ENCODE measurements at places on chromosomes 3 and 15.

GRCh38 chr3:13077431-13078162 lies 4.4 kb upstream of the IQSEC1 start:
- no peak for DNase-seq

DNA sequence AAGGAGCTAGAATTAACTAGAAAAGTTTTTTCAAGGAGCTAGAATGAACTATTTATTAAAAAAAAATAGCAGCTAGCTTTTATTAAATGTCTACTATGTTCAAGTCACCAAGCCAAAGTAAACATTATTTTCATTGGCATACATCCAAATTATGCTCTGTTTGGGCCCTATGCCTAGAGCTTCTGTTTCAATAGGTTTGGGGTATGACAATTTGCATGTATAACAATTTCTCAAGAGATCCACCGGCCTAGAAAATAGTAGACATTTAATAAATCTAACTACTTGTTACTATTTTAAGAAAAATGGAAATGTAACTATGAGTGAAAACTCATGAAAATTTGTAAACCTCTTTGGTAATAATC lies 8.0 kb downstream of the GABRR3 start:
- DNase-seq, result no peak

DNA sequence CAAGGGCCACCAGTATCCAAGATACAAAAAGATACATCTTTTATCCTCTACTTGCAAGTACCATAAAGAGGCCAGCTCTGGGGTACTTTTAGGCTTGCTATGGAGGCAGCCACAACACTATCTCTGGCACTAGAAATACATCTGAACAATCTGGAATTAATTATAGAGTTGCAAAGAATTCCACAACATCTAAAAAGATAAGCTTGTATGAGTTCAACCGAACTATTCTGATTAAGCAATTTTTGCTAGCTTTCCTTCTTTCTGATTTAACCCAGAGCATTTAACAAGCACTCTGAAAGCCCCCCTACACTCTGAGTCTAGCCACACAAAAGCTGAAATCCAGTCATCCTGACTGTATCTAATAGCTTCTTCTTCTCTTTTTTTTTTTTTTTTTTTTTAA lies 95.4 kb downstream of the FRMD5 start:
- DNase-seq, result peak; percentile 11

DNA sequence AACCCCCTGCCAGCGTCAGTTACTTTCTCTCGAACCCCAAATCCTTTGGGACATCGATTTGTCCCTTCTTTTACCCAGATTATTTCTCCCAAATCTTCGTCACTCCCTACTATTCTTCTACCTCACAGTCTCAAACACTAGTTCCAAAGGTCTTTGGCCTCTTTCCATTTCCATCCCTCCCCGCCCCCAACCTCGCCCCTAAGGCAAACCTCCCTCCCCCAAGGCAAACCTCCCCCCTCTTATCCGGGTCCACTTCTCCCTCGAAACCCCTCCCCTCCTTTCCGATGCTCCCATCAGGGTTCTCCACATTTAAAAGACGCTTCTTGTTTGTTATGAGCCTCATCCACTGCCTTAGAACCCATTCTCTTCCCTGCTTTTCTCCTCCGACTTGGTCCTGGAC lies 583 bp downstream of the EAF1 start:
- DNase-seq, result no peak

DNA sequence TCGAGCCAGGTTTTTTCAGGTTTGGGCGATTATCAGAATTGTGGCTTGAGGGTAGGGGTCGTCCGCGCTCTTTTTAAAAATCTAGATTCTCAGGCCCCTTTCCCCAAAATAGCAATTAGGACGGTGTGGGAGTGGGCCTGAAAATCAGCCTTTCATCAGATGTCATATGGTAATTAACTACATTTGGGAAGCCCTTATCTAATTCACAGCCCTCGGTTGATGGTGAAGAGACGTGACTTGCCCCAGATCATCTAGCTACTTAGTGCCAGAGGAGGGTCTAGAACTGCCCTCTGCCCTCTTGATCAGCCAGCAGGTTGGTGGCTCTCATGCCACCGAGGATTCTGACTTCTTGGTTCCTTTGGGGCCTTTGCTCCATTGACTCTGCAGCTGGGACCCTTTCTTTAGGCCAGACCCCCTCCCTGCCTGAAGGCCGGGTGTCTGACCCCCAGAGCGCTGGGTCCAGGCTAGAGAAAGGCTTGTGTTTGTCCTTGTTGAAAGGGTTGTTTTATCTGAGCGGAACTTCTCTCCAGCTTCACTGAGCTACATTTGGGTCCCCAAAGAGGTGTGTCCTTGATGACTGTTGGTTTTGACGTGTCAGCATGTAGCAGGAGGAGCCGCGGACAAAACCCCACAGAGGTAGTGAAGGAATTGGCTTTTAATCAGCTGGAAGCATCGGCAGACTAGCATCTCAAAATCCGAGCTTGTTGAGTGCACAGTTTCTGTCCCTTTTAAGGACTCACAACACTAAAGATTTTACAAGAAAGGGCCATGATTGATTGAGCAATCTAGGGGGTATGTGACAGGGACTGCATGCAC lies 857 bp downstream of the AEN start:
- peak; percentile 32 for DNase-seq

GRCh38 chr3:185943760-185944106 lies 5.9 kb upstream of the TRA2B start:
- DNase-seq, result no peak

DNA sequence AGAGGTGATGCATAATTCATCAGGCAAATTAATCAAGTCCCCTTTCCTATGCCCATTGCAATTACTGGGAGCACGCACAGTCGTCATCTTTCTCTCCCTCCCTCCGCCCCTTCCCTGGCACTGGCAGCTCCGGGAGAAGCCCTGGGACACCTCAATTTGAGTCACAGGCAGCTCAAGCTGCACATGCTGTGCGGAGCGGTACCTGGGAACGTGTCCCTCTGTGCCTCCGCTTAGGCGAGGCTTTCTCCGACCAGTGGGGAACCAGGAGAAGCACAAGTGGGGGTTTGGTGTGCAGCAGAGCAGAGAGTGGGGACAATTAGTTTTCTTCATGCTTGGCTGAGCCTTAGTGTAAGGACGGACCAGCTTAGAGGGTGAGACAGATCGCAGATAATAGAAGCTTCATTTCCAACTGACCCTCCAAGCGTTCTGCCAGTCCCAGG lies 88.3 kb downstream of the SOX14 start:
- DNase-seq, result no peak

DNA sequence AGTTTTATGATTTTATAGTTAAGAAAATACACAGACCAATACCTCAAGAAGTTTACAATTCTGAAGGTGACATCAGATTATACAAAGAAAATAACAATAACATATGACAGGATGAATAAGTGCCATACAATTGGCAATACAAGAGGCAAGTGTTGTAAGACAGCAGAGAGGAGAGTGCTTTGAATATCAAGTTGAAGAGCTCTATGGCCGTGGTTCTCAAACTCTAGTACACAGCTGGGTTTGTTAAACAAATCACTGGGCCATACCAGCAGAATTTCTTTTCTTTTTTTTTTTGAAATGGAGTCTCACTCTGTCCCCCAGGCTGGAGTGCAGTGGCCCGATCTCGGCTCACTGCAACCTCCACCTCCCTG lies 167.1 kb upstream of the NECTIN3 start:
- DNase-seq, result no peak

DNA sequence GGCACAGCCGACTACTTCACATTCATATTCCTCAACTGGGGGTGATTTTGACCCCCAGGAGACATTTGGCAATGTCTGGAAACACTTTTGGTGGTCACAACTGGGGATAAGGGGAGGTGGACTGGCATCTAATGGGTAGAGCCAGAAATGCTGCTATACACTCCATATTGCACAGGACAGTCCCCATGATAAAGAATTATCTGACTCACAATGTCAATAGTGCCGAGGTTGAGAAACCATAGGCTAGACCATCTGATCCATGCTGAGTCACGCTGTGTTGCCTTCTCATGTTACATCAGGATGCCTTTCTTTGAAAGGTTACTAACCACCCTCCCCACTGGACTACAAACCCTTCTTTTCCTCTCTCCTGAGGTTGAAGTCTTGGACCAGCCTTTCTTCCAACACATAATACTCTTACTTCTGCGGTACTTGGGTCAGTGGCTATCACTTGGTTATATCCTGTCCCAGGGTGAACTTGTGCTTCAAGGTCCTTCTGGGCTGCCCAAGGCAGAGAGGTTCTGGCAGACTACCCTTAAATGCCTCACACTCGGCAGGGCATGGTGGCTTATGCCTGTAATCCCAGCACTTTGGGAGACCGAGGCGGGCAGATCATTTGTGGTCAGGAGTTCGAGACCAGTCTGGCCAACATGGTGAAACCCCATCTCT lies 68.8 kb downstream of the CTNNB1 start:
- peak; percentile 96 for DNase-seq

GRCh38 chr3:118973050-118973449 lies 61.6 kb downstream of the IGSF11 start:
- no peak for DNase-seq

GRCh38 chr3:148990236-148990635 lies 1.1 kb upstream of the GYG1 start:
- DNase-seq, result no peak

DNA sequence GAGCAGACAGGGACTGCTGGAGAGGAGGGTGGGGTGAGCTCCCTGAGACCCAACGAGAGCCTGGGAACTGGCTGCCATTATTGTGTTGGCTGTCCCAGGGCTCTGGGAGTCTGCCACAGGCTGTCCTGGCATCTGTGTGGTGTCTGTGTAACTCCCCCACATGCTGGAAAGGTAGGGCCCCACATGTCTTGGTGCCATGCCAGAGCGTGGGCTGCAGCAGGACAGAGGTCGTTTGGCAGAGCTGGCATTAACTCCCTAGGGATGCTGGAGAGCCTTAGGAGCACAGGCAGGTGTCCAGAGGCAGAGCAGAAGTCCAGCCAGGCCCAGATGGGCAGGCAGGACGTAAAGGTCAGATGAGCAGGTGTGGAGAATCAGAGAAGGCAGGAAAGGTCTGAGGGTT lies 9.7 kb downstream of the TIMP4 start:
- no peak for DNase-seq

DNA sequence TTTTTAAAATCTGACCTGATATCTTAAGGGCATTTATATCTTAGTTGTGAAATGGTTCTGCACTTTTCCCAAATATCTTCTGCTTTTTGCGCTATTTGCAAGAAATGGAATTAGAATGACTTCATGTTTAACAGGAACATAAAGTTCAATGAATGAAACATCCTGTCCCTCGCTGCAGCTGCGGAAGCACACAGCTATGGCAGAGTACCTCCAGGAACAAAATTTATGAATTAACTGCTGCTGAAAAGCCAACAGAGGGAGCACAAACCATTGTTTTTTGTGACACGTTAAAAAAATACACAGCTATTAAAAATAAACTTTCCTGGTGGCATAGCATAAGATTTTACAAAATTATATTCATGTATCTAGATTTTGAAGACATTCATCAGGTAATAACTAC lies 404.4 kb upstream of the MDFIC2 start:
- peak; percentile 34 for DNase-seq

DNA sequence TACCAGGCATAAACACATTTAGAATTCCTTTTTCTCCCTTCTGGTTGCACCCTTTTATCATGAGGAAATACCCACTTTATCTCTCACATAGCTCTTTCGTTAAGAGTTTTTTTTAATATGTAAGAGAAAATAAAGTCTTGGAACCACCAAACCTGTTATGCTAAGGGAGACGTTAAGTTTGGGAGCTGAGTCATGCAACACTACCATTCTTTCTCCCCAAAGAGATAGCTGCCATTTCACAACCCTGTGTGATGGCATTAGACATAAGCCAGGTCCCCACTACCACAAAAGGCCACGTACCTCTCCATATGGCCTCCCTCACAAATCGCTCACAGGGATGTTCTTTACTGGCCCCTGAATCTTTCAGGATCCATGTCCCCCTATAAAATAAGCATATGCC lies 7.6 kb upstream of the NIPA1 start:
- no peak for DNase-seq

DNA sequence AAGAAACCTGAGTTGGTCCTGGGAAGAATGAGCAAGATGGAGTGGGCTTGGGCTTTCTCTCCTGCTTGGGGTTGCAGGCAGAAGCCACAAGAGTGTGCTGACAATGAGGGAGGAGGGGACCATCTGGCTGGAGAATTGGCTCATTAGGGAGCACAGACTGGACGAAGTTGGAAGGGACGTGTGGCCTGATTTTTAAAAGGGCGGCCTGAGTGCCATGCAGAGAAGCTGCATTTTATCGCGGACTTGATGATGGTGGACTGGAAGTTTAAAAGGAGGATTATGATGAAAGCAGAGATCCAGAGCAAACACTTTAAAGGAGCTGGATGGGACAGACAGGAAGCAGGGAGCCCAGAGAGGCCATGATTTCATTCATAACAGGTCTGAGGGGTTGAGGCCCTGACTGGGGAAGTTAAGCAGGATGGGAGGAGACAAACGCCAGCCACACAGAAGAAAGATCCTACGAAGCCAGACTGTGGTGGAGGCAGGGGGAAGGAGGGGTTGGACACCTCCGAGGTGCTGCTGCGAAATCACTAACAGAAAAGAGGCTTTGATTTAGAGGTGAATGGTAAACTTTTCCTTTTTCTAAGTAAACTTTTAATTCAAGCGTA lies 23.6 kb downstream of the TLNRD1 start:
- no peak for DNase-seq

DNA sequence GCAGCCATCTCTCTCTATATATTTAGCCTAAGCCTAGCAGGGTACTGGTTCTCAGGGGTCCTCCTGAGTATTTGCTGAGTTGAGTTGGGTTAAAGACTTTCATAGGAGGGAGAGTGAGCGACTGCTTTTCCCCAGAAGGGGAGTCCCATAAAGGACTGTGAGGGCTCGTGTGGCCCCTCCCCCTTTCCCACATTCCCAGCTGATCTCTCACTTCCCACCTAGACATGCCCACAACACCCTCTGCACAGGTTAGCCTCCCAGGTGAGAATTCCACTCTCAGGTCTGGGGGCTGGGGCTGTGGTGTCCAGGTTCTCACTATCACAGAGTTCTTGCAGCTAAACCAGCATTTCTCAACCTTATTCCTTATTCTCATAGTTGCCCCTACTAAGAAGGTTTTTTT lies 15.8 kb downstream of the EPHB1 start:
- no peak for DNase-seq

GRCh38 chr3:127493924-127494646 lies 96.4 kb downstream of the TPRA1 start:
- no peak for DNase-seq

GRCh38 chr3:24316887-24317383 lies 177.7 kb downstream of the THRB start:
- DNase-seq, result peak; percentile 79

GRCh38 chr3:14209581-14210289 lies 31.1 kb downstream of the LSM3 start:
- DNase-seq, result peak; percentile 29

GRCh38 chr3:47342151-47342550 lies 38.7 kb upstream of the PTPN23 start:
- no peak for DNase-seq

Measured in HCEC 1CT (cell line).